Omental fat pad (tissue), 4 donors: ENCODE measurements at places on chromosomes 16 and 17.

GRCh38 chr17:43431714-43432523, 33.1 kb downstream of the ARL4D start:
- no peak for DNase-seq

- no peak for DNase-seq
These were observed 54.5 kb downstream of the TUBD1 start for GRCh38 chr17:59838052-59838916.

DNA sequence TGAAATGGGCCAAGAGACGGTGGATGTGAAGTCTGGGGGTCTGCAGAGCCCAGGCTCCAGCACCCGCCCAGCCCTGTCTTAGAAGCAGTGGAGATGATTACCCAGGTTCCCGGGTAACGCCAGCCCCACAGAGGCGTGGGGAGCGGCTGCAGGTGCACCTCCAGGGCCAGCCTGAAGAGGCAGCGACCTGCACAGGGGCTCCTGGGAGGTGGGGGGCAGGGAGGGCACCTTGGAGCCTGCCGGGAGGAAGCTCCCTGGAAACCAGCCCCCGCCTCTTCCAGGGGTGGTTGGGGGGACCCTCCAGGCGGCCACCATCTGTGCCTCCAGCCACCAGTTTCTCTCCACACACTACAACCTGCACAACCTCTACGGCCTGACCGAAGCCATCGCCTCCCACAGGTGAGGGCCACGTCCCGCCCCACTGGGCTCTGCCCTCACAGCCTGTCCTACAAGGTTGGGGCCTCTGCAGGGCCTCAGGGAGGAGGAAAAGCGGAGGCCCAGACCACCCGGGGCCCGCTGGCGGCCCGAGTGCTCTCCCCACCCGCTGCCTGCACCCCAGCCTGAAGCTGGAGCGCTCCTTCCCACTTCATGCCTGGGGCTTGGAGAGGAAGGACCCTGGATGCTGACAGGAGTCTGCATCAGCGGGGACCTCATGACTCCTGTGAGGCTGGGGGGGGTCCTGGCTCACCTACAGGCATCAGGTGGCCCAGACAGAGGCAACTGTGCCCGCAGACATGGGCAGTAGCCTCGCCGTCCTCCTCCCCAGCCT, 10.5 kb downstream of the GAA start:
- DNase-seq: no peak

DNA sequence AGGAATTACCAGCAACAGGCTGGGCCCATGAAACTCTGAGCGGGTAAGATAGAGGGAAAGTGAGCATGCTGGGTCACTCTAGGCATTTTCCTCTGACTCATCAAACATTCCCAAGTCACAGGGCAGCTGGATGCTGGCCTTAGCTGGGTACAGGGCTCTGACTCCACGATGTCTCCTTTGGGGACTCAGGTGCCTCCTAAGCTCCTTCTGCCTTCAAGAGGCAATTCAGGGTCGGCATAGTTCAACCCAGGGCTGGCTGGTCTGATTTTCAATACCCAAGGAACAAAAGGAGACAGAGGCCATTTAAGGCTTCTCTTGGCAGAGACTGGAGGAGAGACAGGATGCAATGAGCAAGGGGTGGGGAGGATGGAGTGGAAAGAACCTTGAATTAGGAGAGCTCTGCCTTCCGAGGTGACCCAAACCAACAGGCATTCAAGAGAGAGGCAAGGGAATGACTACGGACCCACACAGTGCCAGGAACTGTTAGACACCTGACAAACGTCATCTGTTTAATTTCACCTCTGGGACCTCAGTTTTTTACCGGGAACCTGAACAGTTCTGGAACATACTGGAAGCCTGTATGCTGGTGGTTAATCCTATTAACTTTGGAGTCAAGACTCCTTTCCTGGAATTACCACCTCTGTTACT, 910 bp downstream of the WBP2 start:
- no peak for DNase-seq

- DNase-seq: no peak
These were observed 78.8 kb upstream of the FOXF1 start for GRCh38 chr16:86431540-86431939.

GRCh38 chr17:82120148-82120547, 22.1 kb upstream of the FASN start:
- no peak for DNase-seq
